ENCODE measurements at places on chromosomes 7 and 10.

DNA sequence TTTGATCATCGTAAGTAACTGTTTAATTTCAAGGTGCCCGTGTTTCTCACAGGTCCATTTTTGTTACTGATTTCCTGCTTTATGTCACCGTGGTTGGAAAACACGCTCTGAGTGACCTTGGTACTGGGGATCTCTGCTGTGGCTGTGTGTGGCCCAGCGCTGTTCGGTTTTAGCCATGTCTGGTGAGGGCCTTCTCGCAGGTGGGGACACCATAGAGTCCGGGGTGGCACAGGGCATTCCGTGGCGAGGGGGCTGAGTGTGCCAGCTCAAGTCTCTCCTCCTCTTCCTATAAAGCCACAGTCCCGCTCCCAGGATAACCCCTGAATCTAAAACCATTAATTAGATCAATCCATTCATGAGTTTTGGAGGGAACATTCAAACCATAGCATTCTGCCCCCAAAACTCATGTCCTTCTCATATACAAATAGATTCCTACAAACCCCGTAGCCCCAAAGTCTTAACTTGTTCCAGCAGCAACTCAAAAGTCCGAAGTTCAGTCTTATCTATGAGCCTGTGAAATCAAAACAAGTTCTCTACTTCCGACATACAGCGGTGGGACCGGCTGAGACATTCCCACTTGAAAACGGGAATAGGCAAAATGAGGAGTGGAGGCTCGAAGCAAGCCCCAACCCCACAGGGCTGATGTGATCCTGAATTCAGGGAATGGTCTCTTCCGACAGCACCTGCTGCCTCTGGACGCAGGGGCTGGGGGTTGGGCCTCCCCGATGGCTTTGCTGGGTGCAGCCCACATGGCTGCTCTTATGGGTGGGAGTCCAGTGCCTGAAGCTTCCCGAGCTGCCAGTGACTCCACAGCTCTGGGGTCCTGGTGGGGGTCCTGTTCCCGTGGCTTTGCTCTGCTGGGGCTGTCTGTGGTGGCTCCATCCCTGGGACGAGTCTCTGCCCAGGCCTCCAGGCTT, 55.0 kb upstream of the NKX6-2 start:
- no peak for DNase-seq

GRCh38 chr7:2619116-2619515, 12.7 kb upstream of the TTYH3 start:
- no peak for DNase-seq

GRCh38 chr7:100090527-100091410, 2.0 kb downstream of the COPS6 start:
- peak; percentile 39 for DNase-seq

GRCh38 chr10:49001402-49001801, 61.8 kb upstream of the LRRC18 start:
- peak; percentile 69 for DNase-seq

DNA sequence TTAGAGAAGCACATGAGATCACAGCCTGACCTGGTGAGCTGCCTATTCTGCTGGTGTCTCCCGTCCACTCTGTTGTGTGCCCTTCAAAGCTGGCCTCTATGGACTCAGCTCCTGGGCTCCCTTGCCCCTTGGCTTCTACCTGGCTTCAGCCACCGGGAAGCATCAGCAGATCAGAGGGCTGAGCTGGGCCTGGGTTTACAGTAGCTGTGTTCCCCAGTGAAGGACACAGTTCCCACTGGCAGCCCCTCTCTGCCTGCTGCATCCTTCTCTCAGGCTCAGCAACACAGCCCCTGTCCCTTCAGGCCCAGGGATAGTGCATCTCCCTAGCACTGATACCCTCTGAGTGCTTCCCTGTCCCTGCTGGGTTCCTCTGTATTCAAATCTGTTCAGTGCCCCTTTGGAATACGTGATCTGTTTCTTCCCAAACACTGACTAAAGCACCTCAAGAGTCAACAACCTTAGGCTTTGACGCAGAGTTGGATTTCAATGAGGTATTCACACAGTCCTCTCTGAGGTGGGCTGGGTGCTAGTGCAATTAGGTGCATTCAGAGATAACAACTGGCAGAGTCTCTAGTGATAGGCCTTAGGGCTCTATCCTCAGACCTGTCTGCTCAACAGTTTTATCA, 109.8 kb downstream of the GRID1 start:
- DNase-seq, result no peak

DNA sequence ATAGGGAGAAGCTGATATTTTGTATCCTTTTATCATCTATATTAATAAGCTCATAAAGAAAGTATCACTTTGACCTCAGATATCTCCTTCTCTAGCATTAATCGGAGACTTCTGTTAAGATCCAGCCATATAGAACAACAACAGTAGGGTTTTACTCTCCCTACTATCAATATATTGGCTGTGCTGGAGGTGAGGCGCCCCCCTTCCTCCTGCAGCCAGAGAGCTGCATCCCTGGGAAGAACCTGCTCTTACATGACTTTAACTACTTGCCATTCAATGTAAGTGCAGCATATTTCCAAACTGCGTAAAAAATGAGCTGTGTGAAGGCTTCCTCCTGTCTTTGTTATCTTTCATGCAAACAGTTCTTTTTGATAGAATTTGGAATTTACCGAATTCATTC, 247.8 kb downstream of the SDK1 start:
- no peak for DNase-seq

GRCh38 chr10:110852255-110852896, 19.4 kb upstream of the PDCD4 start:
- DNase-seq, result no peak

DNA sequence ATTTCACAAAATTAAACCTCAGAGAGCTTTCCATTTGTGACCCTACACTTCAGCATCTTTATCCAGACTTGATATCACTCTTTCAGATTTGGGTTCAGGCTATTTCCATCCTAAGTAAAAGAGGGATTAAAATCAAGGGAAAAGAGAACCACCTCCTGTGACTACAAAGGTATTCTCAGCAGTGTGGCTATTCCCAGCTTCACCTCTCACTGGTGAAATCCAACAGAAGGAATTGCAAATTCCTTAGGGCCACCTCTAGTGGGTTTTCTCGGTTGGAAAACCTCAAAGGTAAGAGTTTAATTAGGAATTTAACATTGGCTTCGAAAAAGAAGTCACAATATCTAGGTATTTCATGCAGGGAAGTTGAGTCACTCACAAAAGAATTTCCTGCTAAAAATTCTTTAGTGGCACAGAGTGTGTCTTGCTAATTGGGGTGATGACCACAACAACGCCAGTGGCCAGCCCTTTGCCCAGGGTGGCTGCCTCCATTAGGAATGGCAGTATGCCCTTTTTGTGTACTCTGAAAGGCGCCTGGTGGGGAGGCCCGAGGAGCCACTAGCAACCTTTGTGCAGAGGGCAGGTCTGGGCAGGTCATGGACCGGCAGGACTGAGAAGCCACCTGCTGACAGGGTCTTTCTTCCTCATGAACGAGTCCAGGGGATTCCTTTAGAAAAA, 52.2 kb downstream of the SEM1 start:
- DNase-seq, result no peak

GRCh38 chr10:4278186-4278585, 493.2 kb upstream of the KLF6 start:
- DNase-seq, result no peak

DNA sequence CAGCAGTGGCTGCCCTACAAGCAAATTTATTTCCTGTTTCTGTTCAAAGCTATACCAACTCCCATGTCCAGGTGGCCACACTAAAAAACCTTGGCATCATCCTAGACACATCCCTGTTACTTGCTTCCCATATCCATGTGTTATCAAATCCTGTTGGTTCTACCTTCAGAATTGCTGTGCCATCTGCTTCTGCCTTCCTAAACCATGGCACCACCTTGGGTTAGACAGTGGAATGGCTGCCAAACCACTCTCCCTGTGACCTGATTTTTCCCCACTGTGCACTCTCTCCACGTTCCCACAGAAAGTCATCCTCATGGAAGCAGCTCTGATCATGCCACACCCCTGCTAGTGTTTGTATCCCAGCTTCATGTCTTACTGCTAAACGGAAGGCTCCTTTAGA, 697.6 kb upstream of the GALNT17 start:
- no peak for DNase-seq

GRCh38 chr10:123392182-123392963, 238.2 kb downstream of the BUB3 start:
- peak; percentile 29 for DNase-seq

GRCh38 chr7:17774248-17774647, 166.0 kb downstream of the SNX13 start:
- DNase-seq, result no peak

GRCh38 chr7:8260871-8261694, 884 bp downstream of the ICA1 start:
- DNase-seq, result peak; percentile 61

GRCh38 chr10:17682236-17682946, 38.4 kb downstream of the STAM start:
- DNase-seq, result no peak

DNA sequence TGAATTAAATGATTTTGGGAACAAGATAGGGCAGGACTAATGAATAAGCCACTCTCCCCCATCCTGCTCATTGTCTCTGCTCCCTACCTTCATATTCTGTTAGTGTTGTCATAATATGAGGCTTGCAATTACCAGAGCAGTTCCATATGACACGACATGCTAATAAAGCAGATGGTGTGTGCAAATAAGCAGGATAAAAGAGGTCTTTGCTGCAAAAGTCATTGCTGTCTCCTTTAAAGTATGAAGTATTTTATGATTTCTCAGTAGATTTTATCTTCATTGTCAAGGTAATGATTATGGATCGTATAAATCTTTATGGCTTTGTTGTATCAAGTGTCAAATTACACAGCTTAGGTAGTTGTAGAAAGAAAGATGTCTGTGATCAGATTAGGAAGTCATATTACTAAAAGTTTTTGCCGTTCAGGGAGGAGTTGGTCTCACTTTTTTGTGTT, 114.8 kb downstream of the SDK1 start:
- DNase-seq, result no peak

GRCh38 chr10:129706081-129706480, 239.0 kb downstream of the MGMT start:
- no peak for DNase-seq

GRCh38 chr7:92835851-92836488, 403 bp downstream of the CDK6 start:
- DNase-seq, result peak; percentile 57

DNA sequence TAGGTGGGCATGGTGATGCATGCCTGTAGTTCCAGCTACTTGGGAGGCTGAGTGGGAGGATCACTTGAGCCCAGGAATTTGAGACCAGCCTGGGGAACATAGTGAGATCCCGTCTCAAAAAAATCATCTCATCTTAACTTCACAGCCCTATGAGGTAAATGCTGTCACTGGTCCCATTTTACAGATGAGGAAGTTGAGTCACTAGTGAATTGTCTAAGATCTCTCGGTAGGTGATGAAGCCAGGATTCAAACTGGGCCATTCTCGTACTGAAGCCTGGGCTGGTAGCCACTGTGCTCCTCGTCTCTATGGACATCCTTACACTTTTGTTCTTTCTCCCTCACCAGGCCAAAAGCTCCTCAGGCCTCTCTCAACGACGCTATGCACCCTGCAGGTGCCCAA, 6.4 kb downstream of the SLIT1 start:
- DNase-seq, result no peak

- no peak for DNase-seq
These were observed 1085.4 kb upstream of the SORCS1 start for GRCh38 chr10:108249940-108250339.

DNA sequence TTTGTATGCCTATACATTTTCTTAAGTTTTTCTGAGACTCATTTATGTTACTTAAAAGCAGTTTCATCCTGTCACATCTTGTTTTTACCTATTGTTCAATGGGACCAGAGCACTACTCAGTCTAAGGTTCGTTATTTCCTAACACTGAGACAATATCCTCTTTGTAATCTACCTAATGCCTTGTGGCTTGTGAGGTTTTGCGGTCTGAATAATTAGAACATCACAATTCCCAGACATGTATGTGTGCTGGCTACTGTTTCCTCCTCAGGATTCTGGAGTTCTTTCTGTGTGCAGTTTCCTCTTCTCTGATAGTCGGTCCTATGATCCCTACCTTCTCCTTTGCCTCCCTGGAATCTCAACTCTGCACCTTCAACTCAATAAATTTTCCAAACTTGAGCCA, 620.2 kb downstream of the ANKRD7 start:
- DNase-seq, result no peak

DNA sequence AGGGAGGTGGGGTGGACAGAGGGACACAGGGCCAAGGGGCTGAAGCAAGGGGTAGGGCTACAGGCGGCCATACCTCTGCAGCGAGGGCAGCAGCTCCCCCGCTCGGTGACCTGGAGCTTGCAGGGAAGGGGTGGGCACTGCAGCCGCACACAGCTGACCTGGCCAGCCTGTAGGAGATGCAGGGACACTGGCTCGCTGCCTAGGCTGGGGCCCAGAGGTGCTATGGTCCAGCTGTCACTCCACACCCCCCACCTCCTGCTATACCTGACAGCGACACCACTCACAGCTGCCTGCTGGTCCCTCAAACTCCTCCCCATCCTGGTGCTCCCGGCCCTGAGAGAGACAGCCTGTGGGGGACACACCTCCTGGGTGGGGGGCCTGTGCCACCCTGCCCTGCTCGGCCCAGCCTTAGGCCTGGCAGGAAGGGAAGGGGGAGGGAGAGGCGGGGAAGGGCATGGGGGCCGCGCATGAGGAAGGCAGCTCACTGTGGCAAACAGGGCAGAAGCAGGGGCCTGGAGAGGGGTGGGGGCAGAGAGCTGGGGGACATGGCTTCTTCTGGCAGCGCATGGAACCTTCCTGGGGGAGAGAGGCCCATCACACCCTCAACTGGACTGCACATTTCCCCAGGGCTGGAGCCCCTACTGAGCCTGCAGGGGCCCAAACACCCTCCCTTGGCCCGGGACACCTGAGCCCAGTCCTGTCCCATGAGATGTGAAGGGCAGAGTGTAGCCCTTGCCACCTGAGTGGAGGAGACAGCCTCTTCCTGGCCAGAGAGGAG, 23.9 kb downstream of the ATP6V1F start:
- DNase-seq, result no peak

GRCh38 chr10:110762109-110762848, 109.4 kb upstream of the PDCD4 start:
- no peak for DNase-seq

DNA sequence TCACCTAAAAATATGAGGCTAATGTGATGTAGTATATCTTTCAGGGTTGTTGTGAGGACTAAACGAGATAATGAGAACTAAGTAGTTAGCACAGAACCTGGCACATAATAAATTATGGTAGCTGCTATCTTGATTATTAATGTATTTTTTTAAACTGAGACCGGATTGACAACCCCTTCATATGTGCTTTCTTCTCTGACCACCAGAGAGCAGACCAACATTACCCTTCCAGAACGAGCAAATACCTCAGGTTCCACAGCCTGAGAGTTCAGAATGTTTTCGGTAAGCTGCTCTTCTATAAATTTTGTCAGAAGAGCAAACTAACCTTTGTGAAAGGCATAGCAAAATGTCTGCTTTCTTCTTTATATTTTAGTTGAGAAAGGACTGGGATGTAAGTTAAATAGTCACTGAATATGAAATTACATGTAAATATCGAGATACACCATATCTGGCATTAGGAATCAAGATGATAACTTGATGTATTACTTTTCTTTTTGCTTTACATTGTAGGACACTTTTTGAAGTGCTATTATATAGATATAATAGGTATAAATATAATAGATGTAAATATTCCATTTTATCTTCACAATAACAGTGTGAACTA, 13.6 kb upstream of the BPGM start:
- DNase-seq, result peak; percentile 36

GRCh38 chr10:30215623-30216022, 133.5 kb downstream of the MTPAP start:
- DNase-seq, result no peak

- DNase-seq, result no peak
These were observed 12.4 kb upstream of the TFAM start for GRCh38 chr10:58372607-58373441.

Measured in SK-N-DZ (cell line).